ENCODE measurements at places on chromosomes 4 and X.

DNA sequence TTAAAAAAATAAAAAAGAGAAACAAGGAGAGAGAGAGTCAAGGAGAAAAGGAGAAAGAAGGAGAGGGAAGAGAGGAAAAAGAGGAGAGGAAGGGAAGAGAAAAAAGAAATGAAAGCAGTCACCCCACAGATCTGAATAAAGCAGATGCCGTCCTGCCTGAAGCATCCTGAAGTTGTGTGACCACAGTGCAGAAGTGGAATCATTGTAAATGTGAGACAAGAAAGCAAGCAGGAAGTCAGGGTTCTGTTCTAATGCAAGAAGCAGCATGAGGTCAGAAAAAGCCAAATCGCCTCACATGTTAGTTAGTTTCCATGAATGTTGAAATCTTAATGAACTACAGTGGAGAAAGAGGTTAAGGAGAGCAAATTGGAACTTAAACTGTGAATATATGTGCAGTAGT, 692.5 kb downstream of the CENPC start:
- no peak overlapping the region for H3K4me3 ChIP-seq
- H3K27ac ChIP-seq = no peak overlapping the region
- no peaks in the 10 kb centered on the region for H3K27me3 ChIP-seq
- H3K4me1 ChIP-seq = no peaks in the 10 kb centered on the region

DNA sequence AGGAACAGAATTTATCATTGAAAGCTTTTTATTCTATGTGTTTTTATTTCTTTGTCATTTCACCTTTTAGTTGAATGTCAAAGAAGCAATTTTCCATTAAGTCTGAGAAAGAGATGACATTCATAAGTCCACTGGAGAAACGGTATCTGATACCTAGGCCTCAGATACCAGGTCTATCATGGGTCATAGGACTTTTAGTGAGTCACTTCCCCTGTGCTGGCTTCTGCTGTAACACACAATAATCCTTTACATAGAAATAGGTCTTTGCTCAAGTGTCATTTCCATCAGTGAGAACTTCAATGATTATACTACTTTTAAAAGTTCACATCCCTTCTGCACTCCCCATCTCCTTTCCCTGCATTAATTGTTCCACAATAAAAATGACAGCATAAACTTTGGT, 125.5 kb upstream of the ARMCX2 start:
- H3K27me3 ChIP-seq = no peaks in the 10 kb centered on the region
- no peaks in the 10 kb centered on the region for H3K36me3 ChIP-seq

- H3K36me3 ChIP-seq = peaks cover 6% of the 10 kb centered on the region
- peaks cover 48% of the 10 kb centered on the region for H3K4me1 ChIP-seq
- no peak overlapping the region for H3K27ac ChIP-seq
- H3K27me3 ChIP-seq = no peaks in the 10 kb centered on the region
Measured at GRCh38 chr4:38679921-38680320, 15.9 kb downstream of the KLF3 start.

DNA sequence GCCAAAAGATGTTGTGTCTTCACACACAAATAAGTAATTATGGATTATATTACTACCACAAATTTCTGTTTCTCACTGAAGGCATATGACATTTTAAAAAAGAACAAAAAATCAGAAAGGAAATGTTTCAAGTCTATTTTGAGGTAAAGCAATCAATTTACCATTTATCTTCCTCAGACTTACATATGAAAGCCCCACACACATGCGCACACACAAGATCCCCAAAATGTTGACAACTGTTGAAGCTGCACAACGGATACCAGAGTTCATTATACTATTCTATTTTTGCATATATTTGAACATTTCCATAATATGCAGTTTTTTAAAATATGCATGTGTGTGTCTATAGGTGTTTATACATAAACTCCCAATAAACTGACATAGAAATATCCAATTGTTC, 2.7 kb downstream of the LRBA start:
- DNase-seq = no peak
- no peak overlapping the region for H3K4me3 ChIP-seq

DNA sequence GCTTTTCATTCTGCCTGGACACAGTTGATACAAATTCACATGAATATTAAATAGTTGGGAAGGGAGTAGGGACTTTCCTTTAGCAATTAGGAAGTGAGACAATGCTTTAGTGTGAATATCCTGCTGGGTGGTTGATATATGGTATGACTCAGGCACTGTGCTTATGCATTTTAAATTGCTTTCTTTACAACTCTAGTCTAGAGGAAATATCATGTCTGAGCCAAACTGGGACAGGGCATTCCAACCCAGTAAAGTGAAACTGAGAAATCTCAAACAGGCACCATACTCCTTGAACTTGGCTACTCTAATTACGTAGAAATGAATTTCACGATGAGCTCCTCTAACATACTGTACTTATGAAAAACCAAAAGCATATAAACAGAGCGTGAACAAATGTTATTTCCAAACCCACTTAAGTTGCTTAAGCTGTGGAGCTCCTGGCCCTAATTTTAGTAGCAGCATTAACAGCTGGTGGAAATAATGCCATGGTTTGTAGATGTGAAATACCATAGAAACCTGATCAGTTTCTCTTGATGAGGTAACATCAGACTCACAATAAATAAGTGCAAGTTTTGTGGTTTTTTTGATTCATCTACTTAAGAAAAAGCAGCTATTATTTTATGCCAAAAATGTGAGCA, 242.9 kb upstream of the GK2 start:
- no peaks in the 10 kb centered on the region for H3K36me3 ChIP-seq
- no peak for DNase-seq
- no peaks in the 10 kb centered on the region for H3K27me3 ChIP-seq
- peak overlapping the region; percentile 12 for H3K4me3 ChIP-seq

DNA sequence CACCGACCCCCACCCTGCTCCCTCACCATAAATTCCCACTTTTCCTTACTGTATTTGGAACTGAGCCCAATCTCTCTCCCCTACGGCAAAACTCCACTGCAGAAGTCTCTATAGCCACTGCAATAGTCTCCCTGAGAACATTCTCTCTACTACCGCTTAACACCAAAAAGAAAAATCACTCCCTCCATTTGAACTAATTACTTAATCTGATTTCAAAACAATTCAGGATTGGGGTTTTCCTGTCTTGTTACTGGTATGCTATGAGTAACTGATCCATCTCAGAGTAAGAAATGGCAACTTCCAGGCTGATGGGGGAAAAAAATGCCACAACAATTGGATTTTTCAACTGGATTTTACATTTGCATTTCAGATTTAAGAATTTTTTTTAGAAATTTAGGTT, 5.8 kb downstream of the PAPSS1 start:
- no peaks in the 10 kb centered on the region for H3K36me3 ChIP-seq
- peaks cover 7% of the 10 kb centered on the region for H3K4me1 ChIP-seq
- no peak overlapping the region for H3K27ac ChIP-seq
- no peak overlapping the region for H3K4me3 ChIP-seq

GRCh38 chr4:186621959-186622553, 66.7 kb upstream of the MTNR1A start:
- H3K27ac ChIP-seq = no peak overlapping the region
- H3K4me3 ChIP-seq = no peak overlapping the region
- H3K36me3 ChIP-seq = no peaks in the 10 kb centered on the region
- H3K27me3 ChIP-seq = no peaks in the 10 kb centered on the region
- no peak for DNase-seq

DNA sequence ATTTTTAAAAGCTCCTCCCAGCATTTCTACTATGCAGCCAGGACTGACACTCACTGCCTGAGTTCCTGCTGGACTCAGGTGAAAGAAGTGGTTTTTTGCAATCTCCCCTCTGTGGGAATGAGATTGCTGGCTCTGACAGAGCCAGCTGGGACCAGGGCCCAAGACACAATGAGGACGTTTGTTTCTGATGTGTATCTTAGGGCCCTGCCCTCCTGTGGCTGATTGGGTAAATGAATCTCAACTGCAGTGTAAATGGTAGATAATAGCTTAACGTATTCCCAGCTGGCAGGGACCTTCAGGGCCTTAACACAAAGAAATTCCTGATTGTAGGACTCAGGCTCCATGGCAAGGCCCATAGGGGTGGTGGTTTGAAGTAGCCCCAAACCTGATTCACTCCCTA, 85.8 kb upstream of the PRPS1 start:
- no peaks in the 10 kb centered on the region for H3K4me1 ChIP-seq
- no peaks in the 10 kb centered on the region for H3K27me3 ChIP-seq
- DNase-seq = no peak
- no peak overlapping the region for H3K27ac ChIP-seq
- H3K4me3 ChIP-seq = no peak overlapping the region

GRCh38 chrX:70352496-70352895, 62.6 kb downstream of the KIF4A start:
- H3K4me1 ChIP-seq = no peaks in the 10 kb centered on the region
- no peaks in the 10 kb centered on the region for H3K36me3 ChIP-seq
- peaks cover 4% of the 10 kb centered on the region for H3K27me3 ChIP-seq
- no peak for DNase-seq
- no peak overlapping the region for H3K4me3 ChIP-seq

- DNase-seq = no peak
- no peak overlapping the region for H3K27ac ChIP-seq
Measured at GRCh38 chr4:159272273-159273140, 169.6 kb downstream of the RAPGEF2 start.

DNA sequence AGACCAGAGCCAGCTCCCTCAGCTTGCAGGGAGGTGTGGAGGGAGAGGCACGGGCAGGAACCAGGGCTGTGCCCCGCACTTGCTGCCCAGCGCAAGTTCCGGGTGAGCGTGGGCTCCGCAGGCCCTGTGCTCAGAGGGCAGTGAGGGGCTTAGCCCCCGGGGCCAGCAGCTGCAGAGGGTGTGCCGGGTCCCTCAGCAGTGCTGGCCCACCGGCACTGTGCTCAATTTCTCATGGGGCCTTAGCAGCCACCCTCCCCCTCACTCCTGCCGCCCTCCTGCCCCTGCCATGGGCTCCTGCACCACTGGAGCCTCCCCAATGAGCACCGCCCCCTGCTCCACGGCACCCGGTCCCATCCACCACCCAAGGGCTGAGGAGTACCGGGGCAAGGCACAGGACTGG, 104.6 kb upstream of the SRD5A3 start:
- no peak overlapping the region for H3K4me3 ChIP-seq
- H3K4me1 ChIP-seq = no peaks in the 10 kb centered on the region
- no peak overlapping the region for H3K27ac ChIP-seq
- H3K36me3 ChIP-seq = no peaks in the 10 kb centered on the region
- peak; percentile 8 for DNase-seq

- H3K4me3 ChIP-seq = no peak overlapping the region
- no peak overlapping the region for H3K27ac ChIP-seq
- H3K4me1 ChIP-seq = no peaks in the 10 kb centered on the region
- DNase-seq = no peak
Measured at GRCh38 chr4:140679576-140679975, 76.6 kb downstream of the TBC1D9 start.

GRCh38 chr4:16117164-16117563, 33.3 kb upstream of the PROM1 start:
- no peak overlapping the region for H3K4me3 ChIP-seq
- peak overlapping the region; percentile 69 for H3K27ac ChIP-seq
- no peaks in the 10 kb centered on the region for H3K36me3 ChIP-seq
- H3K4me1 ChIP-seq = peaks cover 50% of the 10 kb centered on the region
- H3K27me3 ChIP-seq = no peaks in the 10 kb centered on the region

DNA sequence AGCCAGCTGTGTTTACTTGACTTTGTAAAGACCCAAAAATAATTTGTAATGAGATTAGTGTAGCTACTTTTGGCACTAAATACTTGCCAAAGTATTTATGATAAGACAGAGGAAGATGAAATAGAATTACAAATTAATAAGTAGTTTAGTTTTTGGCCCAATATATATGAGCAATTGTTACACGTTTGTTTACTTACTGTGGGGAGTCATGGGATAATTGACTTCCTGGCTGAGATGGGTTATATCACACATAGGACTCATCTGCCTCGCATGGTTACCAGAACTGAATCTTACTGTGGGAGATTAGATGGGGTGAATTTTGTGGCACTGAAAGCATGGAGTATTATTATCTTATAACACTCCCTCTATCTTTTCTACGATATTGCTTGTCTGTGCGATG, 66.6 kb downstream of the INTS12 start:
- no peaks in the 10 kb centered on the region for H3K27me3 ChIP-seq
- no peak overlapping the region for H3K27ac ChIP-seq
- no peak for DNase-seq
- H3K4me3 ChIP-seq = no peak overlapping the region
- peaks cover 10% of the 10 kb centered on the region for H3K4me1 ChIP-seq
- no peaks in the 10 kb centered on the region for H3K36me3 ChIP-seq

DNA sequence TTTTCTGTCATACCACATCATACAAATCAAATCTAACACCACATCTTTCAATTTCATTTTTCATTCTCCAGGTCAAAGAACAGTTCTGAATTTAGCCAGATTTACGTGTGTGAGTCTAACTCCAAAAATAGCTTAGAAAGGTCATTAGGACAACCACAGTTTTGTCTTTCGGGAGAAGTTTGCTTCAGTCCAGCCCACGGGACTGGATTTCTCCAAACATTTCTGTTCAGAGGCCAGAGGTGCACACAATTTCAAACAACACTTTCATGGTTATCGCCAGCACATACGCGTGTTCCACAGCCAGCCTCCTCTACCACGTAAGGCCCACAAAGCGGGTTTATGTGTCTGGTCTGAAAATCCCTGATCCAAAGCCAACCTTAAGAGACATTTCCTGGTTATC, 65.9 kb downstream of the VEGFC start:
- no peaks in the 10 kb centered on the region for H3K27me3 ChIP-seq
- H3K4me1 ChIP-seq = no peaks in the 10 kb centered on the region
- no peak for DNase-seq

DNA sequence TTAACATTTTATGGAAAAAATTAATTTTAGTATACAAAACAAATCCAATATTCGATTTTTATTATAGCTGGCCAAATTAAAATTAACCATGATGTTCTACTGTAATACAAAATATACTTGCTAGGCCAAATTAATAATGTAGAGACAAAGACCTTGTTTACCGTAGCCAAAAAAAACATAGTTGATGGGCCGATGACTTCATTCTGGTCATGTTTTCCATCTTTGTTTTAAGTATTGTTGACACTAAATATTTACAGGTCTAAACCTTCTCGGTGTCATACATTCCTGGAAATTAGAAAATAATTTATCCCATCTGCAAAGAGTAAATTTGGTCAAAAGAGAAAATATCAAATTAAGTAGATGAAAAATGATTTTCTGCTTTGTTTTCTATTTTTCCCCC, 698.5 kb downstream of the GRID2 start:
- DNase-seq = no peak
- no peak overlapping the region for H3K27ac ChIP-seq
- no peaks in the 10 kb centered on the region for H3K4me1 ChIP-seq
- no peaks in the 10 kb centered on the region for H3K27me3 ChIP-seq
- no peak overlapping the region for H3K4me3 ChIP-seq
- H3K36me3 ChIP-seq = no peaks in the 10 kb centered on the region

DNA sequence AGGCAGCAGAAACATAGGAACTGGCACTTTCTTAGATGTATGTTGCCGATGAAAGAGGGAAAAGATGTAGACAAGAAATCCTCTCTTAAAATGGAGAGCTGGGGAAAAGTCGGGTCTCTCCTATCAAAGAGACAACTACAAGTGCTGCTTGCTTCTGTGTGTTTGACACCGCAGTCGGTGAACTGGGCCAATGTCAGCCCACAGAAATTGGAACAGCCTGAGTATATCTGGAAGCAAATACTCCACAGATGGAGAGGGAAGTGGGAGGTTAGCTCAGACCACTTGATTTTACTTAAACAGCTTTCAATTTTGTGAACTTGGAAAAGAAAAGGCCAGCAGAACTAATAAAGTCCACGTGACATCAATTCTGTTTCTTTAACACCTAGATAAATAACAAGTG, 230.9 kb upstream of the FAT1 start:
- H3K4me3 ChIP-seq = no peak overlapping the region
- no peak overlapping the region for H3K27ac ChIP-seq
- H3K36me3 ChIP-seq = no peaks in the 10 kb centered on the region
- H3K4me1 ChIP-seq = no peaks in the 10 kb centered on the region

- H3K36me3 ChIP-seq = no peaks in the 10 kb centered on the region
- peaks cover 57% of the 10 kb centered on the region for H3K4me1 ChIP-seq
- H3K27ac ChIP-seq = peak overlapping the region; percentile 64
- no peak for DNase-seq
- peak overlapping the region; percentile 17 for H3K4me3 ChIP-seq
- no peaks in the 10 kb centered on the region for H3K27me3 ChIP-seq
Measured at GRCh38 chr4:159220353-159220752, 117.5 kb downstream of the RAPGEF2 start.
